ENCODE measurements at places on chromosomes 12 and 14.

GRCh38 chr14:81177225-81177624 is 43.5 kb downstream of the GTF2A1 start:
- DNase-seq = no peak

DNA sequence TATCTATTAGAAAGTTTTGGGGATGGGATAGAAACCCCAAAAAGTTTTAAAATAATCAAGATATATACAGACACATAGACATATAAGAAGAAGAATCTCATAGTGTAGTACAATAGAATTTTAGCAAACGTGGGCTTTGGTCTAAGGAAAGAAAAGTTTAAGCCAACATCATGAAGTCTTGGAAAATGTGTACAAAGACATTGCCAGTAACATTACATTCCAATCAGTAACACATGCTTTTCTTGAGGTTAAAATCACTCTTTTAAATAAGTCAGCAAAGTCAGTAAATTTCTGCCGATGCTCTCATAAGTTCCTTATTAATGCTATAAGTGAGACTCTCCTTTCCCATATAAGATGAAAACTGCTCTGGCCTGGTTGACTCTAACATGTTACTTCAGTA is 201.1 kb upstream of the LRIG3 start:
- no peak for DNase-seq

- DNase-seq = no peak
These were observed 192.8 kb downstream of the BCL11B start for GRCh38 chr14:99079061-99079727.

DNA sequence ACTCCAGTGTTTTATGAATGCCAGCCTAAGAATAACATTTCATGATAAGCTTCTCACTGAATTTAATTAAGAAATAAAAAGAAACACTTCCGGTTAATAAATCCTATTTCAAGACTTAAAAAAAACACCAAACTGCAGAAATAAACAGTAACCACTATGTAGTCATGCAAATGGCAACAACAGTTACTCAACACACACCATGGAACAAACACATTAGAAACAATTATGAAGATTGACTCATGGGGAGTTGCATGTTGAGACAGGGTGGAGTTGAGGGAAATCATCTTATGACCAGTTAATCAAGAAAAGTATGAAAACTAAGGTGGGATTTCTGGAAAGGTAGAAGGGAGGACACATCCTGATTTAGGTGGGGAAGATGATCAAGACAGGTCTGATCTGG is 52.7 kb downstream of the PLBD1 start:
- no peak for DNase-seq

- DNase-seq = no peak
These were observed 196.2 kb downstream of the SLC38A4 start for GRCh38 chr12:46629331-46630229.

DNA sequence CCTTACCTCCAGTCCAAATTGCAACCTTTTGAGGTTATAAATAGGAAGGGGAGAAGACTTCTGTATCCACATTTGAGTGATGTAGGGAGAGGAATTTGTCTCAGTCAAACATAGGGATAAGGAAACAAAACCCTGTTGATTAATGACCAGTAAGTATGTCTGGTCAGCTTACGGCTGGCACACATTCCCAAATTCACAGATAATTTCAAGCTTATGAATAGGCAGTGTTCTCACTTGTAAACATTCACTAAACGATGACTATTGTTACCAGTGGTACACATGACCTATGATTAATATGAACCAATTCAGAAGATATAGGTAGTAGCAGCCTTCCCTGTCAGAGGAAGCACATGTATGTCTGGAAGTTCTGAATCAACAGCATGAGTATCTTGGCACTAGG is 33.0 kb upstream of the SLC5A8 start:
- DNase-seq = no peak

- DNase-seq = no peak
These were observed 42.7 kb downstream of the SYNE2 start for GRCh38 chr14:63895510-63895909.

DNA sequence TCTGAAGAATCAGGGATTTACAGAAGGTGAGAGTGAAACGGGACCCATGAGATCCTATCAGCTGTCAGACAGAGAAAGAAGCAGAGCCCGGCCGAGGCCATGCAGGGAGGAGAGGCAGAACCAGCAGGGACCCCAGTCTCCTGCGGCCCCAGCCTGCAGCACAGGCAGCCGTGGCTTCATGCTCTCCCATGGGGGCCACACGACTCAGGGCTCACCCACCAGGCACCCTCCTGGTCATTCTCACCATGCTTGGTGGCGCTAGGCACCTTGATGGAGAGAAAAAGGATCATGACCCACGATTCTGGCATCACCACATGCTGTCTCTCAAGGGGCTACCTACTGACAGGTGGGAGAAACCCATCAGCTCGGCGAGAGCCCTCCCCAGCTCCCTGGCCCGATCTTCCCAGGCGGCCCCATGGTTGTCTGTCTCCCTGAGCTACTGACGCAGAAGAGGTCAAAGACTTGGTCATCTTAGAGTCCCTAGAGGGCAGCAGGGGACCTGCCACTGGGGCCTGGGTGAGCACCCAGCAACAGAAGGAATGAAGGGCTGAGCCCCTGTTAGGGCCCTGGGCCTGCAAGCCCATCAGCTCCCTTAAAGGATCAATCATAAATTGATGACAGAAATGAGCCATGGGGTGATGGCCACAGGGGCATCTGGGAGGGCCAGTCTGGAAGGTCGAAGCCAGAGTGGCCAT is 58.0 kb downstream of the ITPK1 start:
- DNase-seq = no peak

DNA sequence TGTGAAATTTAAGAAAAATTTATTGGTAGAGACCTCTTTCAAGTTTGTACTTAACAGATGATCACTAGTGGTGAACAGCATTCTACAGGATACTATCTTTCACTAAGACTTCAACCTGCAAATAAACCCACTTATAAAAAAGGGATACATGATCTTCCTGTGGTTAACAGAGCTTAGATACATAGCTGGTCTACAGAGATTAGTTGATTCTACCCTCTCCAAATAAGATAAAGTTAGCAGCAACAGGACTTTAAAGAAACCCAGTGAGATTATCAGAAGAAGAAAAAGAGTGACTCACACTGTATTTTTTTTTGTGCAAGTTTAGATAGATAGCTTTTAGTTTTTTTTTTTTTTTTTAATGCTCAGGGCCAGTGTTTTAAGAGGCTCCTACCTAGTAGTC is 34.5 kb downstream of the USP44 start:
- no peak for DNase-seq

DNA sequence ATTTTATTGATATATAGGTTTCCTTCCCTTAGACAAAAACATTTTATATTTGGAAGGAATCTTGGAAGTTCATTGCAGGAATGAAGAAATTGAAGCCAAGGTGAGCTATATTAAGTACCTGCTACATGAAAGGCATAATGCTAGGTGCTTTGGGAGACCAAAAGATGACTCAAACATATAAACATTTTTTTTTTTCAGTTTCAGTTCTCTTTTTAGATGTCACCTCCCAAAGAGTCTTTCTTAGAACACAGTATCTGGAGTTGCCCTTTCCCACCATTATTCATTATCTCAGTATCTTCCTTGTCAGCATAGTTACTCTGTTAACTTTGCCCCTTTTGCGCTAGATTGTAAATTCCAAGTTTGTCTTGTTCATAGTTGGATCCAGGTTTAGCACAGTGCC is 1.1 kb downstream of the LIN52 start:
- no peak for DNase-seq

DNA sequence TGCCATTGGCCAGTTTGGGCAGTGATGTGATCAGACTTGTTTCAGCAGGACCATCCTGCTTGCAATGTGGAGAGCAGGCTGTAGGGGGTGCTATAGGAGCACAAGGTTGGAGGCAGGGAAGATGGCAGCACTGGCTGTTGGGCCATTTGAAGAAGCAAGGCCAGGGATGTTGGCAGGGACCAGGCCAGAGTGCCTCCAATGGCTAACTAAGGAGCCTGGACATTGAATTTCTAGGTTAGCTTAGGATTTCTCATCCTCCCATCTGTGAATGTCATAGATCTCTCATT is 23.5 kb downstream of the FGF23 start:
- no peak for DNase-seq

GRCh38 chr14:102849526-102850379 is 72.5 kb downstream of the TRAF3 start:
- no peak for DNase-seq

DNA sequence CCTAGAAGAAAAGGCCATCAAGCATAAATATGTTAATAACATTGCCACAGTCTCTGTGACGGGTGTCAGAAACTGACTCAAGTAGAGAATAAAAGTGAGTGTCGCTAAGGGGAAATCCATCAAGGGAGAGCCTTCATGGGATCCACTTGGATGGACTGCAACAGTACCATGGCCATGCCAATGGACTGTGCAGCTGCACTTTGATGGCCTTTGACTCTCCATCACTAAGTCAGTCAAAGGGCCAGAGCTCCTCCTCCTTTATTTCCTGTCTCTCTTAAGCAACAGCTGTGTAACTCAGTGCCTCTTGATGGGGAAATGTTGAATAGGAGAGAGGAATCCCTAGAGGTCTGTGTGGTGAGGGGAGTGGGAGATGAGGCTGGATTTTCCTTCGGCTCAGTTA is 335.2 kb downstream of the BMP4 start:
- DNase-seq = no peak

GRCh38 chr12:53694756-53695151 is 18.9 kb upstream of the ATP5MC2 start:
- DNase-seq = no peak

DNA sequence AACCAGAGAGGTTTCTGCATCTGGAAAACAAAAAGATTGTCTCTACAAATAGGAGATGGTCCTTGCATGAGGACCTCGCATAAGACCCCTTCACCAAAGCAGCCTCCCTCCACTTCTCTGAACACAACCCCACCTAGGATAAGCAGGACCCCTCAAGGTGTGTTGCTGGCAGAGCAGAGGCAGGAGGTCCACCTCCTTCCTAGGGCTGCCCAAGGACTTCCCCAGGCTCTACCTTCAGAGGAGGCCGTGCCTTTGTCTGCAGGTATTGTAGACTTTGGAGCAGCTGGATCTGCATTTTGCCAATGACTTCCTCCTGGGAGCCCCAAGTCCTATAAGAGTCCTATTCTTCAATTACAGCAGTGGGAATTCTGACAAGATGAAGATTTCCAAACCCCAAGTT is 67.3 kb upstream of the TSPAN11 start:
- no peak for DNase-seq

DNA sequence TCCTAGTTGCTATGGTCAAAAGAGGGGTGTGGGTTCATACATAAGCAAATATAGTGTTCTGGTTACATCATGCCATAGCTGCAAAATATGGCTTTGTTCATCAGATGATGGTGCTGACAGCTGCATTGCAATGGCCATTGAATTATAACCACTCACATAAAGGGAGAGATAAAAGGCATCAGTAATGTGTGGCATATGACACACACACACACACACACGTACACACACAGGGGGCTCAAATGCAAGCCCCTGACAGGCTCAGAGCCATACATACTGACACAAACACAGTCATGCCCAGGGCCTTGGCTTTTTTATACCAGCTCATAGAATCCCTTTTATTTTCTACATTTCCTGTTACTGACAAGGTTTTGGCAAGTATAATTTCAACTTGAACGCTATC is 698.9 kb downstream of the BCL11B start:
- DNase-seq = no peak

- DNase-seq = no peak
These were observed 13.3 kb upstream of the DTX1 start for GRCh38 chr12:113043240-113043639.

- DNase-seq = no peak
These were observed 58.7 kb upstream of the G2E3 start for GRCh38 chr14:30500222-30500621.

GRCh38 chr12:40551466-40551865 is 140.8 kb upstream of the CNTN1 start:
- DNase-seq = no peak

GRCh38 chr14:85293612-85294234 is 236.2 kb upstream of the FLRT2 start:
- no peak for DNase-seq

DNA sequence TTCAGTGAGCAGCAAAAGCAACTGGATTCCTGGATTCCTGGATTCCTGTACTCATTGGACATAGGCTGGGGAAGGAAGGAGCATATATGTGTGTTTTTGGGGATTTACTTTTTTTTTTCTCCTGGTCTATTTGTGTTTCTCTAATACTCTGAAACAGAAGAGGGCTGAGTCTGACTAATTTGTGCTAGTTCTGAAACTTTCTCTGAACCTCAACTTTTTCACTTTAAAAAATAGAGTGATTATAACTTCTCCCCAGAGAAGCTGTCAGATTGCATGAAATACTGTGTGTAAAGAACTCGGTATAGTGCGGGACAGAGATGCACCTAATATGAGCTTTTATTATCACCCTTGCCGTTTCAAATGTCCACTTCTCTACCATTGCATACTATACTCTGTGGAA is 529.5 kb downstream of the TMTC2 start:
- DNase-seq = no peak

DNA sequence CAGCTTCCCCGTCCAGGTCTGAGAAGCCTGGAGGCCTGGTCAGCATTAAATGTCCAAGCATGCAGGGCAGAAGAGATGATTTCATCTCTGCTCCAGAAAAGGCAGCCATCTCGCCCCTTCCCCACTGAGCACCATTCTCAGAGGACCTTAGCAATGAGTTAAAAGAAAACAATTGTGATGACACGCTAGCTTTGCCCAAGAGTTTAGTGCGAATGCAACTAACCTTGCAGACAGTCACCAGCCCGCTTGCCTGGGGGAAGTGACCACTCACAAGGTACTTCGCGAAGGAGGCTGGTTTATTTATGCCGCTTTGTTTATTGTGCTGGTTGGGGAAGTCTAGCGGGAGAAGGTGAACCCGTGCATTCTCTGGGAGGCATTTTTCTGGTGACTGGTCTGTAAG is 170.7 kb downstream of the RBM19 start:
- no peak for DNase-seq

DNA sequence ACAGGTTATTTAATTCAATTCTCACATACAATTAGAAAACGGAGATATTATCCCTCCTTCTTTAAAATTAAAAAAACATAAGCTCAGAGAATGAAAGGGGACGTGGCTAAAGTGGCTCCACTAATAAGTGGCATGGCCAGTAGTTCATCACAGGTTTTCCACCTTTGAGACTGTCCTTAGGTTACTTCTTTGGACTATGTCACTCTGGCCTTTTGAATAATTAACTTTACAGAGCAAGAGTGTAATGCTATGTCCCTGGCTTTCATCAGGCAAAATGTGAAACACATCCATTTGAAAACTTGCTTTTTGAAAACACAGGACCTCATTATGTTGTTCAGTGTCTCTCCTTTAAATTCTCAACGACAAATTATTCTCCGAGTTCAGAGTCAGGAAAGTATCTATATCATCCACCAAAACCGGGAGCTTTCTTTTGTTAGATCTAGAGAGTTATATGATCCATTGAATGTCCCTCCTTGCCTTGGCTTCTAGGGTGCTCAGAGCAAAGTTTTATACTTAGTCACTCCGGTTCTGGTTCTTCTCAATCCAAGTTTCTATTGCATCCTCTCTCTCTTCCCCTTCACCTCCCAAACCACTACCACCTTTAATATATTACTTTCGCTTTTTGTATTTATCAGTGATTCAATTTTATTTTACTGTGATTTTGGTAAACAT is 43.0 kb upstream of the BTG1 start:
- no peak for DNase-seq

- no peak for DNase-seq
These were observed 1151.4 kb upstream of the TMEM132C start for GRCh38 chr12:127115468-127116035.
